Fibroblast of mammary gland (primary cell): ENCODE measurements at places on chromosomes 12 and 14.

DNA sequence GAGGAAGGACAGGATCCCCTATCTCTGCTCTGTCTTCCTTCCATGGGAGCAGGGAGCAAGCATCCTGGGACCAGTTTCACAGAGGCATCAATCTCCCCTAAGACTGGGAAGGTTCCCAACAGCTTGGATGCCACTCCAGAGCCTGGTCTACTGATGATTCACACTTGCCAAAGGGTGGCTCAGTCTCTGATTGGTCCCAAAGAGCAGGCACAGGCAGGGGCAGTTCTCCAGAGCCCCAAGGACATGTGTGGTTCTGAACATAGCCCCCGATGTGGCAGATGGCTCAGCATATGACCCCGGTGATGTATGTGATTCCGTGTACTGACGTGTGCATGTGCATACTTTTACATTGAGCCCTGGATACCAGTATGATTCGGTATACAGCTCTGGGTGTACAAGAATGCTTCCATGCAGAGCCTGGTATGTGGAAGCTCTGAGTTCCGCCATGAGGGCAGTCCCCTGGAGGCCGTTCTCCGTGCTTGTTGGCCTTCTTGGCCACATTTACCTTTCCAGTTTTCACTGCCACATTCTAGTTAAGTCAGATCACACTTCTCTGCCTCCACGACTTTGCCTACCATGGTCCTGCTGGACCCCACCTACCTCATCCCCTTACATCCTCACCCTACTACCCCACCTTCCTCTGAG lies 21.2 kb downstream of the ITGA7 start:
- no peak for DNase-seq

- peak; percentile 58 for DNase-seq
These were observed 181.5 kb upstream of the KRR1 start for GRCh38 chr12:75692876-75693275.

DNA sequence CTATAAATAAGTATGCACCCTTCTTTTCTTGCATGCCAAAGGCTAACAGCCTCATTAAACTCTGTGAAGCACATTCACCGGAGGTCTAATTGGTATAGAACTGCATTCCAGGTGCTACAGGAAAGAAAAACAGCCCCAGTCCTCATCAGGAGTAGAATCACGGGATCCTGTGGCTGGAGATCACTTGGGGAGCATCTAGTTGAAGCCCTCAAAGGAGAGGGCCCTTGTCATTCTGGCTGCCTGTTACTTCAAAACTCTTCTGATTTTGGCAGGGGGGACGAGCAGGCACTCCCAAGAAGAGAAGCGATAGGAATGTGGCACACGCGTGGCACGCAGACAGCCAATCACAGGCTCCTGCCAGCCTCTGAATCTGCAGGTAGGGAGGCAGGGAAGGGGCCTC lies 154.4 kb downstream of the TTC7B start:
- no peak for DNase-seq

DNA sequence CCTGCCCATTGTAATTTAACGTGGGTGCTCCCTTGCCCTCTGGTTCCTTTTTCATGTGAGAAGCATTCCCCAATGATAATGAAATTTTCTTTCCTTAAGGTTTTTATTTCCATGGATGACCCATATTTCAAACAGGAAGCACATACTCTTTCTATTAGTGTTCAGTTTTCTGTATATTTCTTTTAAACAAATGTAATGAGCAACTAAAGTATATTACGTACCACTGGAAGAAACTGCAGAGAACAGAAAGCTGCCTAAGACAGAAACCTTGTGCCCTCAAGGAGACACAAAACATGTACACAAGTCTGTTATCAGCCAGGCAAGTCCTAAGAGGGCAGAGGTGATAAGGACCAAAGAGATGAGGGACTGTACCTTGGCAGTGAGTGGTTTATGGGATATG lies 414.9 kb downstream of the ETNK1 start:
- peak; percentile 1 for DNase-seq
